NCI-H526 (cell line): ENCODE measurements at places on chromosomes 1 and 21.

GRCh38 chr1:163038928-163039706 lies 30.0 kb upstream of the RGS4 start:
- no peak for DNase-seq

DNA sequence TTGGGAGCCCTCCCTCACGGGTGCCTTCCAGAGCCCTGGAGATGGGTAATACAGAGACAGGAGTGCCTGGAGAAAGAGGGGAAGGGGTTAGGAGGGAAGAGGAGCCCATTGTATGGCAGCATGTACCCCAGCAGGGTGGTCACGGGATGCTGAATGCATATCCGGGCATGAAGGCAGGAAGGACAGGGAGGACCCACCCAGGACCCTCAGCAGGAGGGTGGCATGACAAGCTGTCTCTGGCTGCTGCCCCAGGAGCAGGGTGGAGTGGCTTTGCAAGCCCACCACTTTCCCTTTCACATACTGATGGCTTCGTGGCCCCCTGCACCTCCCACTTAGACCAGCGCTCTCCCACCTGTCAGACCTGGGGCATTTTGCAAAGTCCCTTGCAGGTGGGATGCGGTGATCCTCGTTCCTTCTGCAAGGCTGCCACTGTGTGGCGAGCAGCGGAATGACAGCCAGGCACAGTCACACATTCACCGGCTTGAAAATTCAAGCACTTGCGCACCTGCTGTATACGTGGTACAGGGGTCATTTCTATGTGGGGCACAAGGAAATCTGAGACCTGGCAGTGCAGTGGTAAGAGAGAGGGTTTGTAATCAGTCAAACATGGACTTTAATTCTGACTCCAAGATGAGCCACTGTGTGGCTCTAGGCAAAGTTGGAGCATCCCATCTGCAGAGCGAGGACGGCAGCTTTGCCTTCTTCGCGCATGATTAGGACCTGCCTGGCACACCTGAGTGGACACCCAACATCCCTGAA lies 53.2 kb upstream of the TMEM51 start:
- DNase-seq, result peak; percentile 40

DNA sequence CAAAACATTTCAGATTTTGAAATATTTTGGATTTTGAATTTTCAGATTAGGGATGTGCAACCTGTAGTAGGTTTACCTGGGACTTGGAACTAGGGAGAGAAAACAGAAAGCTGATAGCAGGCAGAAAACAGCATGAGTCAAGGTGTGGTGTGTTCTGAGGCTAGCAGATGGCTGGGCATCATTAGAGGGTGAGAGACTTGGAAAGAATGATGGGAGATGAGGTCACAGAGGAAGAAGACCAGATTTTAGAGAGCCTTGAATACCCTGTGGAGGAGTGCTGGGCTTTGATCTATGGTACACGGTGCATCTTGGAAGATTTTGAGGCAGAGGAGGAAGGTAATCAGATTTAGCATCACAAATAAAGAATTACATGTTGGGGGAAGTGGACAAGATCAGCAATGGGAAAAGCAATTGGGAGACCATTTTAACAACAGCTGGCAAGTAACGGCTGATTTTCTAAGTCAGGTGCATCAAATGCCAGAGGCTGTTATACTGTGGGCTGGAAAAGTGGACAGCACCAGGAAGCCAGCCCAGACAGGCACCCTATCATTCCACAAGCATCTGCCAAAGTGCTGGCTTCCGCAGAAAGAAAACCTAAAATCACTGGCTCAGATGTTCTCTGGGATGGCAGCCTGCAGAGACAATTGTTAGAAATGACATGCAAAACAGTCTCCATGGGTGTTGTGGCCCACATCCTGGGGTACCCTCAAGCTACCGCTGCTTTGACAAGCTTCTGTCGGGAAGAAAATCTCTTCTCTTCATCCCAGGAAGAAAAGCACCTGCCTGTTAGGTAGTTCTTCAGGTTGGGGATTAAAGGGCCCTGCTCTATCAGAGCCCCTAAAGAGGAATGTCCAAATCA lies 30.9 kb upstream of the CAMK1G start:
- no peak for DNase-seq

DNA sequence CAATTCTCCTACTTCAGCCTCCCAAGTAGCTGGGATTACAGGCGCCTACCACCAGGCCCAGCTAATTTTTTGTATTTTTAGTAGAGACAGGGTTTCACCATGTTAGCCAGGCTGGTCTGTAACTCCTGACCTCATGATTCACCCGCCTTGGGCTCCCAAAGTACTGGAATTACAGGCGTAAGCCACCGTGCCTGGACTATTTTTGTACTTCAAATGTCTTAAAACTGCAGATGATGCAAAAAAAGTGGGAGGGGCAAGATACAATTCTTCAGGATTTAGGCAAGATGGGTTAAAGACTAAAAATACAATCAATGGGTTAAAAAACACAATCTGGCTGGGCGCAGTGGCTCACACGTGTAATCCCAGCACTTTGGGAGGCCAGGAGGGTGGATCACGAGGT lies 4.7 kb downstream of the SCAF4 start:
- no peak for DNase-seq

GRCh38 chr1:86687595-86687994 lies 16.8 kb upstream of the SH3GLB1 start:
- DNase-seq, result peak; percentile 21

- no peak for DNase-seq
Observed at GRCh38 chr1:82377201-82377884, 576.6 kb downstream of the ADGRL2 start.

GRCh38 chr1:181712711-181713110 lies 229.4 kb downstream of the CACNA1E start:
- no peak for DNase-seq

- DNase-seq, result no peak
Observed at GRCh38 chr1:151991663-151992302, 1.9 kb downstream of the S100A10 start.

DNA sequence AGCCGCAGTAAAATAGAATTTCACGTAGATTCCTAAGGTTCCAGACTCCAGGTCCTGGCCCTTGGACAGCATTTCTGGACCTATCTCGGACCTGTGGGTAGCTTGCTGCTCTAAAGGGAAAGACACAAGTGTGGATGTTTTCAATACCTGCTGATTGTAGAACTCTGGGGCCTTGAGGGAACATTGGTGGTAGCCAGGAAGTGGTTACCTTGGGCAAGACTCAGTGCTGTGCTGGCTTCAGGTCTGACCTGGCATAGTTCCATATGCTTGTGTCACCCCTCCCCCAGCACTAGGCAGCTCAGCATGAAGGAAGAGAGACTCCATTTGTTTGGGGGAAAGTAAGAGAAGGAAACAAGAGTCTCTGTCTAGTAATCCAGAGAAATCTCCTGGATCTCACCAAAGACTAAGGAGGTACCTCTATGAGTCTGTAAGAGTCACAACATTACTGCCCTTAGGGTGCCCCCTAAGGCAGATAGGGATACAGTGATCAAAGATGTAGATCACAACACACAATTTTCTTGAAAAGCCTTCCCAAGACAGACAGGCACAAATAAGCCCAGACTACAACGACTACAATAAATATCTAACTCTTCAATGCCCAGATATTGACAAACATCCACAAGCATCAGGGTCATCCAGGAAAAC lies 398.8 kb downstream of the TGFB2 start:
- no peak for DNase-seq

DNA sequence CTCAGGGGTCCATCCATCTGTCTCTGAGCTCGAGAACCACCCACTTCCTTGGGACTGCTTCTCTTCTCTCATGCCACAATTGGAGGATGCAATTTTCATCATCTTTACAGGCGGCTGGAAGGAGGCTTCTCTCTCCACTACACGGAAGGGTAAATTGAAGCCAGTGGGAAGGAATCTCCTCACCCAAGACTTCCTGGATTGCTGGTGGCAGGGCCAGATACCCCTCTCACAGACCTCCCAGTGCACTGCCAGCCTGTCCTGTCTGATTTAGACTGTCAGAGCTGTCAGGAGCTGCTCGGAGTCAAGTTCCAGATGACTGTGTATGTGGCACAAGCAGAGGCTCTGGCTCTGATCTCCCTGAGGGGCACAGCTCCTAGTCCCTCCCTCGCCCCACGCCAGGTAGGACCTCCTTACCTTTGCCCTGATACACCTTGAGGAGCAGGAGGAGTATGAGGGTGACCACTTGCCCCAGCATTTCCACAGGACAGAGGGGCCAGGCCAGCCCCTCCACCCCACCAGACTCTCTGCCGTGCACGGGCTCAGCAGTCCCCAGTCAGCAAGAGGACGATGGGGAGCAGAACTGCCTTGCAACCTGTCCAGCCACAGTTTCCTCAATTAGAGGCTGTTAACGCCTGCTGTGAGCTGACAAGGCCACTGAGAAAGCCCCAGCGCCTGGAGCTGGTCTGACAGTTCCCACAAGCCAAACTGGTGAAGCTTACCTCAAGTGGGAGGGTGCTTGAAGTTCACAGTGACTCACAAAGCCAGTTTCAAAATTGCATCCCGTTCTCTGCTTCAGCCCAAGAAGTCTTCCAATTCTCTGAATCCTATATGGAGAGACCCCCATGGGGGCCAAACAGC lies at the start of gene CD244:
CD244 (minus strand) TSS at position 685 of the 858 bp plus-strand sequence; CDS start at position 475, 210 bp downstream.
- DNase-seq, result no peak

DNA sequence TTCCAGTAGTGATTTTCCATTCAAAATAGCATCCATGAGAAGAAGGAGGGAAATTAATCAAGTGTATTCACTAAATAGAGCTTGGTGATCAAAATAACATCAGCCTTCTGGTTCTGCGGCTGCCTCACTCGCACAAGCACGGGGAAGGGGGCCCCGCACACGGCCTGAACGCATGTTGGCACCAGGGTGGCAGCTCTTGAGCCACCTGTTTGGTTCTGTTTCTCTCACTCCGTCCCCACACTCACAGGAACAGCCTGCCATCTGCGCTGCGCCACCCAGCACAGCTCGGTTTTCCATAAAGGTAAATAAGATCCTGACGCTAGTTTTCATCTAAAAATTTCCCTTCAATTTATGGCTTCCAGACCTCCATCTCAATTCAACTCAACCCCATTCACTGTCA lies 49.4 kb downstream of the TIAM1 start:
- no peak for DNase-seq

- no peak for DNase-seq
Observed at GRCh38 chr21:44723177-44724131, 12.1 kb upstream of the TSPEAR start.

GRCh38 chr21:27192281-27192949 lies 225.5 kb upstream of the ADAMTS5 start:
- no peak for DNase-seq

- DNase-seq, result no peak
Observed at GRCh38 chr1:118159569-118159968, 25.5 kb downstream of the SPAG17 start.

DNA sequence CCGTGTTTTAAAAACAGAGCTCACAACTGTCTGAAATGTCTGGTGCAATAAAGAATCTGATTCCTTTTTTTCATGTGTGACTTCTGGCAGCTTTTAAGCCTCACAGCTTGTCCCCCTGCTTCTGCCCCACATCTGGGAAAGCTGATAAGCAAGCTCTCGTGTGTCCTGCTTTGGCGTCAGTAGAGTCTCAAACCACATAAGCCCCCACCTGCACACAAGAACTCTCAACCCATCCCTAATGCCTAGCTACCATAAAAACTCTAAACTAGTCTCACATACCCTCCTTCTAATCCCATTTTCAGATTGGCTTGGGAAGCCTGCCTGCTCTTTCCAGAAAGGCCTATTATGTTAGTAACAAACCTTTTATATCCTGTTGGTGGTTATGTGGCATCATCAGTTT lies 94.6 kb upstream of the DAB1 start:
- no peak for DNase-seq

DNA sequence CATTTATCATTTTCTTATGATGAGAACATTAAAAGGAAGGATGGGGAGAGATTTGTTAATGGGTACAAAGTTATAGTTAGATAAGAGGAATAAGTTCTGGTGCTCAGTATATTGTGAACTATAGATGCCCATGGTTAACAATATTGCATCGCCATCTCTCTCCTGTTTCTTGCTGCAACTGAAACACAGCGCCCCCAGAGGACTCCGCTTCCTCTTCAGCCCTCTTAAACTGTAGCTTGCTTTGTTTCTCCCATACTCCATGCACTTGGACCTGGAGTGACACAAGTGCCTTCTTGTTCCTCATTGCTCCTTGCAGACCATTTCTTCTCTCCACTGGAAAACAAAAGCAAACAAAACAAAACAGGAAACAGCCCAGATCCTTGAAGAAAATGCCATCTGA lies 70.1 kb upstream of the NTPCR start:
- no peak for DNase-seq

DNA sequence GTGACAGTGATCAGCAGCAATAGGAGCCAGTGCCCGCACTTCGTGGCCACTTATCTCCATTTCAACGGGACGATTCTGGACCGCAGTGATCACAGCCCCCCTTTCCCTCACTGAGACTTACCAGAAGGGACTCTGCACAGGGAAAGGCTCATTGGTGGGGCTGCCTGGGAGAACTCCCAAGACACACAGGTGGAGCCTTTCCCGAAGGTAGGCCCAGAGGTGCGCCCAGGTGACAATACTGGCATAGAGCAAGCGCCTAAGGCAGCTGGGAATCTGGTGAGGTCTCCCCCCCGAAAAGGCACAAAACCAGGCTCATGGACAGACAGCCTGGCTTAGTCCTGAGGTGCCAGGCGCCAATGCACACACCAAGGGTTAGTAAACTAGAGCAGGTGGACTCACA lies 318.9 kb downstream of the AJAP1 start:
- DNase-seq, result no peak

GRCh38 chr1:52904927-52905698 lies 16.4 kb downstream of the ECHDC2 start:
- DNase-seq, result peak; percentile 55

DNA sequence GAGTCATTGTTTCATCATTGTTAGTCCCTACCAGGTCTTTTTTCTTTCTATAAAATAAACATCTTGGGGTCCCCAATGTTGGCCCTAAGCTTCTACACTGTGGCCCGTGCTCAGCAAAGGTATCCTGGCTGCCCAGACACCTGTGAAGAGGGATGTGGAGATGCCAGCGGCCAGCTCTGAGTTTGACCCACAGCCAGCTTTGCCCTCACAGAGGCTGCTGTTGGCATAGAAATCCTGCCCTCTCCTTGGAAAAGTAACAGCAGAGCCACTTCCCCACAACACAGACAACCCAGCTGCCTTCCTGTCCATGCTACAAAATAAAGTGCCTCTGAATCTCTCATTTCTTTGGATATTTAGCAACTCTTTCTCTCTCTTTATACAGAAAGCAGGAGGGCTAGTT lies 6.0 kb downstream of the TRIM62 start:
- no peak for DNase-seq
